Muscle of back (tissue), 13 donors: ENCODE measurements at places on chromosomes 2 and 18. TPM values are rescaled to one million over a fixed set of nuclear protein-coding genes. Genes with fewer than 3 reads are reported as not detected.

DNA sequence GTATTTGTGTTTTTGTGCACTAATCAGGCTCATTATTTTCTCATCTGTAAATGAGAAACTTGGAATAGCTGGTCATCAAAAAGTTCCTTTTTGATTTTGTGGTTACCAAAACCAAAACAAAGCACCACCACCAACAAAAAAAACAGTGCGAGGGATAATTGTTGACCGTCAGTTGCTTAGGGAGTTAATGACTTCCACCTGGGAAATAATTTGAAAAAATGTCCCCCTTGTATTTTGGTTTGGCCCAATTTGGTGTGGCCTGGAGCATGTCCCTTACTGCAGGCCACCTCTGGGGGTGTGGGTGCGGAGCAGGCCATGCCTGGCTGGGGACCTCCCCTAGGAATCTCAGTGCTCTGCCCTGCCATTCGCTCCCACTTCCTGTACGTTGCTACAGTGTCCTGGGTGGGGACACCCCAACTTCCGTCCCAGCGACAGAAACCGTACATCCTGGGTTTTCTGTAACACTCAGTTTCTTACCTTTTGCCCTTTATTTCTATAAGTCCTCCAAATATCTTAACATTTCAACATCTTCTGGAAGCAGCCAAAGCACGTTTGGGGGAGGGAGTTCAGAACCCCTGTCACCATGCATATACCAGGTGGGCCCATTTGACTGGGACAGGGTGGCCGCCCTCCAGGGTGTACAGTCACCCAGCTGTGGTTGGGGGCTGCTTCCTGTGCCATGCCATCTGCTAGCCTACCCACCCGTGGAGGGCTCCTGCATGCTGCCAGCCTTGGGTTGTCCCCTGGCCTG lies 31.3 kb downstream of the NCK2 start:
- no peak for DNase-seq

DNA sequence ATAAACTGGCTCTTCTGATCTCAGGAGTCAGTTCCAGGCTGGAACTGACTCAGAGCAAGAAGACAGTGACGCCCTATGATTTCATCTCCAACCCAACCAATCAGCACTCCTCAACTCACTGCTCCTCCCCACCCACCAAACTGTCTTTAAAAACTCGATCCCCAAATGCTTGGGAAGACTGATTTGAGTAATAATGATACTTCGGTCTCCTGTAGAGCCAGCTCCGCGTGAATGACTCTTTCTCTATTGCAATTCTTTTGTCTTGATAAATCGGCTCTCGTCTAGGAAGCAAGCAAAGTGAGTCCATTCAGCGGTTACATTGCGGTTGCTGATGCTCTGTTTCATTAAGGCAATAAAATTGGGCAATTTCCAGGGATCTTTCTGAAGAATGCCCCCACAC lies 1025.3 kb upstream of the CNTNAP5 start:
- no peak for DNase-seq

PKDCC gene
- polyA plus RNA-seq = 139 TPM

POTEJ gene
- not detected for polyA plus RNA-seq

DNA sequence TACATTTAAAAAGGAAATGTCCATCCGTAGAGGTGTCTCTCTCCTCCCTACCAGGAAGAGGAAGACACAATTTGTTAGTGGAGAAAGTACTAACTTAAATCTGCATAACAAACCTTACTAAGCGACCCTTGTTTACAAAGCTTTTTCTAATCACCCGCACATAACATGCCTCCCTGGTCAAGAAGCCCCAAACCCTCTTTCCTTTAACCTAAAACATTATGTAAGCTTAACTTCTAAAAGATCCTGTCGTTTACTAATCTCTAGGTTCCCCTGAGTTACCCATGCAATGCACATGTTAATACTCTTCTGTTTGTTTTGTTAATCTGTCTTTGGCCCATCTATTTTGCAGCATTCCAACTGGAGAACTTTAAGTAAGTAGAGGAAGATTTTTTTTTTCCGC lies 630.3 kb upstream of the NRXN1 start:
- no peak for DNase-seq

CYBRD1 gene
- 82.4 TPM for polyA plus RNA-seq

DNA sequence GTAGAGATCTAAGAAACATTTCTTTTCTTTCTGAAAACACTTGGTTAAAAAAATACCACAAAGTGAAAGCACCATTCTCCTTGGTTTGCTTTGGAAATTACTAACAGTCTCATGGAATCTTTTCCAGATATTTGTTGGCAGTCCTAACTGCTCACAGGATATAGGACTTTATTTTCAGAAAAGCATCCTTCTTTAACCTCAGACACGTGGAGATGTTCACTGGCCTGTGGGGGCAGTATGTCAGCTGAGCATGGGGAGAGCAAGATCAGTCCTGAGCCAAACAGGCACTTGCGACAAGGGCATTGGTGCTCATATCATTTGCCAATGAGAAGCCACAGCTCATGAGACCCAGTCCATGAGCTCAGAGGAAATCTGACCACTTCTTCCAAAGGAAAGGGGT lies 371.9 kb downstream of the NBAS start:
- peak; percentile 61 for DNase-seq

- no peak for DNase-seq
Measured at GRCh38 chr2:222297600-222297935, 1.2 kb downstream of the PAX3 start.

RTP5 gene
- polyA plus RNA-seq = 0.05 TPM

DNA sequence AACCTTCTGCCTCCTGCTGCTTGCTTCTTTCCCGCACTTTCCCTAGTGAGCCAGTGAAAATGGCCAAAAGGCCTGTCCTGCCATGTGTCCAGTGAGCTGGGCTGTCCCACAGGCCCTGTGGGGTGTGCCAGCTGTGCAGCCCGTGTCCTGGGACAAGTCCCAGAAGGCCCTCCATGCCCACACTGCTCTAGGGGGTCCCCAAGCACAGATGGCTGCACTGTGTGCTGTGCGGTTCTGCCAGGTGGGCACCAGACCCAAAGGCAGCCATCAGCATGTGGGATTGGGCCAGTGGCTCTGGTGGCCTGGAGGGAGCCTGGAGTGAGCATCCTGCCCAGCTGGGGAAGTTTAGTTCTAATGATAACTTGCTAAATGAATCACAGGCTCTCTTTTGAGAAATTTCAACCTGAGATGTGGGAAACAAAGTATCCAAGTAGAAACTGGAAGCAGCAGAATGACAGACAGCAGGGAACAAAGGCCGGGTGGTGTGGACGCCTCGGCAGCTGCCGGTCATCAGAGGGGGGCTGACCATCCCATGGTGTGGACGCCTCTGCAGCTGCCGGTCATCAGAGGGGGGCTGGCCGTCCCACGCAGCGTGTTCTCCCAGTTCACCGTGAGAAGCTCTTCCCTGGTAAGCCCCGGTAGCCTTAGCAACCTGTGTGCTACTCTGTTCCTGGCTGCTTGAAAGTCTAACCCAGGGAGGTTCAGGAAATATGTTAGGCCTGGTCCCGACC lies 9.9 kb upstream of the CNDP2 start:
- DNase-seq = peak; percentile 37

DNA sequence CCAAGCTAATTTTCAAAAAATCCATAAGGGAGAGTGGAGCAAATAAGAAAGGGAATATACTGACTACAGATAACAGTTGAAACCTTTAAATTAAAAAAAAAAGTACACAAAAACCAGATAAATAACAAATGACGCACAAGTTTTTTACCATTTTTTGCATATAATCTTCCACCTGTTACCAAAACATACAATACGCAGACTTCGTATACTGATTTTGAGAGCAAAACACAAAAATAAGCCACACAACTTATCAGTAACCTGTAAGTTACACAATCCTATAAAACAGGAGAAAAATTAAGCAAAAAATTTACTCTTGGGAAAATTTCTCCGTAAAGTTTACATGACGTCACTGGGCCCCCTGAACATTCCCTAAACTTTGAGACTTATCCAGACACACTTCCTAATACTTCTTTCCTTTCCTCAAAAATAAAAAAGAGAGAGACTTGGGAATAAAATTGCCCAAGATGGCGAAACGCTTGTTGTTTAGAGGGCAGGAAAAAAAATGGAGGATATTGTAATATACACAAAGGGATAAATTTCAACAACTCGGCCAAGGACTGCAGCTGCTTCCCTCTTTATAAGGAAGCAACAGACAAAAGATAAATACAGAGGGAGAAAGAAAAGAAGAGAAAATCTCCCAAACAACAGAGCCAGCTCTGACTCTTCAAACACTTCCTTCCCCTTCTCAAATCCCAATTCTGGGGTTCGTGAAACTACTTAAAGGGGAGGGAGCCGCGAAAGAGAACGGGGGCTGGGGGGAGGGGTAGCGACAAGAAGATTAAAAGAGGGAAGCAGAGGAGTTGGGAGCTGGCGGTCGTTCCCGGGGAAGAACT lies 1.6 kb downstream of the BAZ2B start:
- DNase-seq = peak; percentile 90

- DNase-seq = no peak
Measured at GRCh38 chr2:230737300-230737699, 24.7 kb downstream of the CAB39 start.

DNA sequence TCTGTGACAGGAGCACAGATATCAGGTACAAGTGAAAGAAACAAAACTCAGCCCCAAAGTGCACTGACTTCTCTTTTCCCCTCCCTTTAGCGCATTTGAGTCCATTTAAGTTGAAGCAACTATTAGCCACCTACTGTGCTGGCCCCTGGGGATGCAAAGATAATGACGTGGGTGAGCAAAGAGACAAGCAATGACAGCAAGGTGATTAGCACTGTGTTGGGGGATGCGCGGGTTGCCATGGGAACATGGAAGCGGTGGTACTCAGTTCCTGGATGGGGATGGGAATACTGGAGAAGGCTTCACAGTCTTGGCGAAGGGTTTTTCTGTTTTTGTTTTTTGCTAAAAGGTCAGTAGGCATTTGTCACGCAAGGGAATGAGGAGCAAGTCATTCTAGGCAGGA lies 205.8 kb downstream of the LDLRAD4 start:
- no peak for DNase-seq

DNA sequence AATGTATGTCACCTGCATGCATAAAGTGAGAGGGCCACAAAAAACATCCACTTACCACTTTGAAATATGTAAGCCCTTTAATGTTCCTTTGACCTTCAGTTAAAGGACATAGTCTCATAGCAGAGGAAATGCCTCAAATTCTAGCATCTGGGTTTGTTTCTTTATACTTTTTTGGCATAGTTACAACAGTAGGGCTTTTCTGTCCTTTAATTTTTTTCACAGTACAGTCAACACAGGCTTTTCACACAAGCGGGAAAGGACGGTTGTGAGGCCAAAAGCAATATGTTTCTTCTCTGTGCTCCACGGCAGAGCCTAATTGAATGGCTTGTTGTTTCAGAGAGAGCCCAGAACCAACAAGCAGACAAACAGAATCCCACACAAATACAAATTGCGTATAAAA lies 57.6 kb downstream of the CRIM1 start:
- no peak for DNase-seq

GRCh38 chr2:41907771-41908207 lies 140.0 kb upstream of the PKDCC start:
- DNase-seq = no peak

DNA sequence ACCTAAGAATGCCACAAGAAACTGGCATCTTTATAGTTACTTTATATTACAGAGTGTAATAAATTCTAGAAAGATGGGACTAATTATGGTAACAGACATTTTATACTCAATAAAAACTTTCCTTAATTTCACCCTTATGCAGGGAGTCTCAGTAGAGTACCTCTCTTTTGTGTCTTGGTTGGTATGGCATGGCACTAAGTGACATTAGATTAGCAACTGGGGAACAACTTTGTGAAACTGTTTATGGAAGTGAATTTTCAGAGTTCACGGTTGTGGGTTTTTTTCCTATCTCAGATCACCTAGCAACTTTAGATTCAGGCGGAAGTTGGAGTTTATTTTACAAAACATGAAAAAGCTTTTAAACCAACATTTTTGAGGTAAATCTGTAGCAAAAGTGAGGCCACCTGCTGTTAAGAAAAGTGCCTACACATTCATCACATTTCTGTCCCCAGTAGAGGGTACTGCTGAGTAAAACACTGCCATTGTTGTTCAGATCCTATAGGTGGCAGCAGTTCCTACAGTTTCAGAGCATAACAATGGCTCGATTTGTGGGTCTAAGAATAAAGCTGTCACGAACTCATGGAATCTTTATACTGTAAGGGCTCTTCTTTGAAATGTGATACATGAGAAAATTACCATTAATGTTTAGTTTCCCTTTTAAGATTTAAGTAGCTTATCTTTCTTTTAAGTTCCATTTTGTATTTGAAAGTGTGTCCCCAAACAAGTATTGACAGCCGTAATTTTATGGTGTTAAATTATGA lies 117.6 kb downstream of the CAMKMT start:
- peak; percentile 75 for DNase-seq

DNA sequence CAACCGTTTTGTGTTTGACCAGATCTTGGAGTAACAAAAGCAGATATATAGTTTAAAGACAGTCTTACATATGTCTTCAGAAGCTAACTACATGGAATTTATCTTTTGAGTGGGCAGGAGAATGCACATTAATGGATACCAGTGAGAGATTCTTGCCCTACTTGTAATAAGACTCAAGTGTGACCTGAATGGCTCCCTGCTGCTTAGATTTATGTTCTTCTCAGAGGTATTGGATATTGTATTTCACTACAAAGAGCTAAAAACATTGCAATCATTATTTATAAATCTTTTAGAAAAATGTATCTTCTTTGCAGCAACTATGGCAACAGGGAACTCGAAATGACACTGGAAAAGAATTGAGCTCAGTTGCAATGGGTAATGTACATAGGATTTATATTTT lies 227.7 kb downstream of the LRRTM4 start:
- no peak for DNase-seq

AQP12B gene
- 1.6 TPM for polyA plus RNA-seq

GRCh38 chr2:150885236-150885635 lies 376.4 kb downstream of the RBM43 start:
- DNase-seq = no peak

- DNase-seq = peak; percentile 8
Measured at GRCh38 chr2:58429014-58429875, 188.1 kb upstream of the FANCL start.

DNA sequence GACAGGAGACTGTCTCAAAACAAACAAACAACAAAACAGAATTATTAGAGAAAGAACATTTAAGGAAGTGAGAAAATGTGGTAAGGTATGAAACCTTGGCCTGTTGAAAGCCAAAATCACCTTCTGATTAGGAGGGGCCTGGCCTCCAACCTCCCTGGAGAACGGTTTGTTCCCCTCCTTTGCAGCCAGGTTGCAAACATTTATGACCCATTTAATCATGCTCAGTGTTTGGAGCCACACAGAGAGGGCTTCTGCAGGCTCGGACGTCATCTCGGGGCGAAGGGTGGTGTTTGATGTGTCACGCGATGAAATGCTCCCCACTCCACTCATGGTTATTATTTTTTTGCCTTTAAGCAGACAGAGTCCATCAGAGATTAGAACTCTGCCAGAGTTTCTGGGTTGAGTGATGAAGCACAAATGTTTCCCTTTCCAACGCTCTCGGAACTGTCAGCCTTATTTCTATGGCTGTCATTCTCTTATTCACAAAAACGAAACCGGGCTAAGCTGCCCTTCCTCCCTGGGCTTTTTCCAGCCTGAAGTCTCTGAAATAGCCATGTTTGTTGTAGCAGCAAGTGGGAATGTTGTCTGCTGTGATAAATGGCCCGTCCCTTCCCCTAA lies 33.6 kb upstream of the ROCK2 start:
- no peak for DNase-seq

GRCh38 chr2:6082625-6083018 lies 390.4 kb downstream of the SOX11 start:
- no peak for DNase-seq

GRCh38 chr2:75612862-75613243 lies 33.7 kb upstream of the MRPL19 start:
- no peak for DNase-seq

- DNase-seq = no peak
Measured at GRCh38 chr2:150387586-150388288, 99.7 kb downstream of the RND3 start.
